ENCODE measurements at places on chromosomes 16 and 17.
A peak's percentile ranks its signal among the peaks of the same experiment; 100 is the strongest.

GRCh38 chr16:54456291-54456690 lies 169.7 kb upstream of the IRX3 start:
- DNase-seq, result no peak

GRCh38 chr17:633133-633532 lies 81.5 kb downstream of the VPS53 start:
- no peak for DNase-seq

GRCh38 chr17:32460054-32460453 lies 15.7 kb downstream of the PSMD11 start:
- no peak for DNase-seq

DNA sequence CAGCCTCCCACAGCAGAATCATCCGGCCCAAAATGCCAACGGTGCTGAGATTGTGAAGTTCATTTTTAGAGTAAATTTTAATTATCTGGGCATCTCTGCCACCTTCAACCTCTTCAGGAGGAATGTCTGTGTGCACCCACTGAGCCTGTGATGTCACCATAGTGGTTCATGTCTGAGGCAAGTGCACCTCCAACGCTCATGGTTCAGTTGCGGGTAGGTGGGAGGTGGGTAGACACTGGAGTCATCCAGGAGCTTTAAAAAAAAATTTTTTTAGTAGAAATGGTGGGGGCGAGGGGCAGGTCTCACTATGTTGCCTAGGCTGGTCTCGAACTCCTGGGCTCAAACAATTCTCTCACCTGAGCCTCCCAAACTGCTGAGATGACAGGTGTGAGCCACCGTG lies 1.9 kb downstream of the FLYWCH1 start:
- DNase-seq, result no peak

GRCh38 chr17:82300707-82301270 lies 16.6 kb downstream of the CD7 start:
- DNase-seq, result no peak

- no peak for DNase-seq
Measured at GRCh38 chr16:11297492-11298142, 16.5 kb upstream of the PRM1 start.

- DNase-seq, result no peak
Measured at GRCh38 chr17:75695141-75695829, 26.0 kb upstream of the ITGB4 start.

DNA sequence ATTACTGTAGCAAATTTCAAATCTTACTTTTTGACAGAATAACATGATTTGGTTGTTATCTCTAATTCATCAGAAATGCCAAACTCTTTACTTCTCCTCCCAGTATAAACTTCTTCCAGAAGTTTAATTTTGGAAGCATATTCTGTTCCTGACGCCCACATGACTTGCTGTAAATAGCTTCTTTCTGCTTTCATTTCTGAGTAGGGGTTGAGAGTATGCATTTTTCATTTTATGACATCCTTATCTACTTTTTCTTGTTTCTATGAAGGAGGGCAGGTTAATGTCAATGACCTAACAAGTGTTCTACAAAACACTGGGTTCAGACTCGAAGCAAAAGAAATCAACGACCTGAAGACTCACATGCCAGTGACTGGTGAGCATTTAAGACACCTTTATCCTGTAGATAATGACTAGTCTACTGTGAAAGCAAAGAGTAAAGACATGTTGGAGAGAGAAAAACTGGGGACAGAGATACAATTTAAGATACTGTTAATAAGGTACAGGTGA lies 36.5 kb upstream of the EFCAB3 start:
- DNase-seq, result no peak

GRCh38 chr17:79391376-79392233 lies 219.2 kb downstream of the RBFOX3 start:
- DNase-seq, result no peak

DNA sequence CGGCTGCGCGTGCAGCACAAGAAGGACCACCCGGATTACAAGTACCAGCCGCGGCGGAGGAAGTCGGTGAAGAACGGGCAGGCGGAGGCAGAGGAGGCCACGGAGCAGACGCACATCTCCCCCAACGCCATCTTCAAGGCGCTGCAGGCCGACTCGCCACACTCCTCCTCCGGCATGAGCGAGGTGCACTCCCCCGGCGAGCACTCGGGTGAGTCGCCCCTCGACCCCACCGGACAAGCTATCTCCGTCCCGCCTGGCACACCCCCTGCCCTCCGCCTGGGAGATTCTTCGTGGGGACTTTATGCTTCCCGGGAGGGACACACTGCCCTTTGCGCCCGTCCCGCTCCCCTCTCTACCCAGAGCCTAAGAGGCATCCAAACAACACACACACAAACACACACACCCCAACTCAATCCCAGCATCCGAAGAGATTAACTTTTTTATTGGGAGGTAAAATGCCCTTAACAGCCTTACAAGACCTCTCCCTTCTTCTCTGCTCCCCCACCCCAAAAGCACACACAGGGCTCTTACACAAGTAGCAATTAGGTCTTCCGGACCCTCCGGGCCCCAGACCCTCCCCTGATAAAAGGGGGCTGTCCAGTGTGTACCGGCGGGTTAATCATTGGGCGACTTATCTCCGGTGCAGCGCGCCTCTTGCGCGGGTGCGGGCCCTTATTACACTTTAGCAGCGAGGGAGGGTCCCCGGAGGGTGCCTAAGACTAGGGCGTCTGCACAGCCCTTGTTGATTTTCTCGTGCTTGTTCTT lies 2.1 kb downstream of the SOX9 start:
- no peak for DNase-seq

DNA sequence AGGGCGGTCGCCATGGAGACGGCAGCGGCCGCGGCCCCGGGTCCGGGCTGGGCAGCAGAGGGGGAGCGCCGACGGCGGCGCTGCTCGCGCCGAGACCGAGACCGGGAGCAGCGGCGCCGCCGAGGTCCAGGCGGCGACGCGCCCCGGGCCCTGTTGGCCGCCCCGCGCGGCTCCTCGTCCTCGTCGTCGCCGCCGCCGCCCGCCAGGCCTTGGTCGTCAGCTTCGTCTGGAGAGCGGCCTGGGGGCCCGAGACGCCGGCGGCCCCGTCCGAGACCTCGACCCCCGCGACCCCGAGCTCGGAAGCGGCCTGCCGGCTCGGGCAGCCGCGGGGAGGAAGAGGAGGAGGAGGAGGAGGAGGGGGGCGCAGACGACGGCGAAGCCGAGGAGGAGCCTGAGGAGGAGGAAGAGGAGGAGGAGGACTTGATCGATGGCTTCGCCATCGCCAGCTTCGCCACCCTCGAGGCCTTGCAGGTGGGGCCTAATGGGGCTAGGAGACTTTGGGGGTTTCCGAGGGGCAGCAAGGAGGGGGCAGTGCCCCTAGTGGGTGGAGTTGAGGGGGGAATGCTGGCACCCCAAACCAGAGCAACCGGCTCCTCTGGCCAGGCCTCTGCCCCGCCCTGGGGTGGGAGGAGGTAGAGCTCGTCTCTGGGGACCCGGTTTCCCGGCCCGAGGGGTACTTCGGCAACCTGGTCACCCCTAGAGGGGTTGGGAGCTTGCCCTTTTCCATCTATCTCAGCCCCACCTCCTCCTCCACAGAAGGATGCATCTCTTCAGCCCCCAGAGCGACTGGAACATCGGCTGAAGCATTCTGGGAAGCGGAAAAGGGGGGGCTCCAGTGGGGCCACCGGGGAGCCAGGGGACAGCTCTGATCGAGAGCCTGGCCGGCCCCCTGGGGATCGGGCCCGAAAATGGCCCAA lies 1.5 kb downstream of the FBRS start:
- DNase-seq, result no peak

DNA sequence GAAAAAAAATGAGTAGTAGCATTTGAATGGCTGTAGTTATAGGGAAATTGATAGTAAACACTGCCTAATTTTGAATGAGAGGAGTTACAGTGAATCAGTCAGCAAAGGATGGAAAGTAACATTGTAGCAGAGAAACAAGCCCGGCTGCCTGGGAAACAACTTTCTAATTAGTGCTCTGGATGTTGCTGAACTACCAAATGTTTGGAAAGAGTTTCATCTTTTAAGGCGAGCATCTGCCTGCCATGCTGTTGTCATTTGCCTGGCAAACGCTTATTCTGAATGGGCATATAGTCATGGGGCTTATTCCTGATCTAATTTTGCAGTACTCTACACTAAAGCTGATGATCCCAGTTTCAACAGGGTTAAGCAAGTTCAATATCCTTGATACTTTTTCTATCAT lies 138.6 kb downstream of the CDH11 start:
- DNase-seq, result no peak

GRCh38 chr16:715477-716199 lies 720 bp downstream of the METRN start:
- no peak for DNase-seq

DNA sequence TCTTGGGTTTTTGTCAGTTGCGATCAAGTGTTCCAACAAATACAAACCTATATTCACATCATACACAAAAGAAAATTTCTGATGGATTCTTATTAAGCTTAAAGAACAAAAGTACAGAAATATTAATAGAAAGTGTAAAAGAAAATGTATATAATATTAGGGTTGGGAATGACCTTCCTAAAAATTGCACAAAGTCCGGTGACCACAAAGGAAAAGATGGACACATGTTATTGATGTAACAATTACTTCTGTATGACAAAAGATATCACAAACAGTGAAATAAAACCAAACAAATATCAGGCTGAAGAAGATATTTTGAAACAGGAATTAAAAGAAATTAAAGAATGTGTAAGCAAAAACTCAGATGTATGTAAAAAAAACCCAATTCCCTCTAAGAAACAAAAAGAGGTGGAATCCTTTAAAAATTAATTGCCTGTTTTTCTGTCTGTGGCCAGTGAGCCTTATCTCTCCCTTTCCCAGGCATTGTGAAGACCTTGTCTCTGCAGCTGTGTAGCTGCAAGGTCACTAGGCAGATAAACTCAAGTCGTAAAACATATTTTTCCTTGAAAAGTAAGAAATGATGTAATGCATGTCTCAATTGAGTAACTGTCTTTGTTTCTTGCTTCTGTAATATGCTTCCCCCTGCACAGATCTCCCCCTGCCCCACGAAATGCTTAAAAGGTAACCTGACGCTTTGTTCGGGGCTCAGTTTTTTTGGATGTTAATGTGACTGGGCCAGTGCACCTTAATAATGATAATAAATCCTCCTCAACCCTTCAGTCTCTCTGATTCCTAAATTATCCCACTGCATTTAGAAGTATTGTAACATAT lies 2.8 kb downstream of the ST6GALNAC1 start:
- DNase-seq, result no peak

- DNase-seq, result peak; percentile 4
Measured at GRCh38 chr16:75043175-75043895, 44.5 kb downstream of the ZNRF1 start.

GRCh38 chr17:54992797-54993639 lies 24.5 kb downstream of the STXBP4 start:
- DNase-seq, result peak; percentile 1

- no peak for DNase-seq
Measured at GRCh38 chr17:73237714-73238113, 24.0 kb downstream of the CPSF4L start.

Data from cerebellar nuclear complex (tissue), 1 donor.